ENCODE measurements at places on chromosomes 1 and 21. TPM values are rescaled to one million over a fixed set of nuclear protein-coding genes. Genes with fewer than 3 reads are reported as not detected.

Gene ITLN2
- total RNA-seq: 38.7 TPM

Gene MAP10
- 1.9 TPM for total RNA-seq

Gene OR10X1
- not detected for total RNA-seq

Gene DNALI1
- total RNA-seq: 25.1 TPM

DNA sequence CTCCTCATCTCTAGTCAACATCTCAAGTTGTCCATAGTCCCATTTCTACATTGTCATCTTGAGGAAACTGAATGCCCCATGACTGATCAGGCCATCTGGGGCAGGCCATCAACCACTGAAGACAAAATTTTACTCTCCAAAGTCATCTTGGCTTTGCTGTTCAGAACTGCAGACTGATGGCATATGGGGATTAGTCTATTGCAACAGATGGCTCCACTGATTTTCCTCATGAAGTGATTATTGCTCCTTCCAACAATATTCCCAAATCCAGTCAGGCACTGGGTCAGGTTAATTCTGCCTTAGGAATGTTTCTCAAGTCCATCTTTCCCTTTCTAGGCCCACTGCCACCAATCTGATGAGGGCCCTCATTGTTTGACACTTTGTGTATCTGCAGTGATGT, 101.7 kb downstream of the ESRRG start:
- DNase-seq: no peak

- DNase-seq: no peak
Measured at GRCh38 chr1:14296795-14297194, 301.7 kb upstream of the KAZN start.

DNA sequence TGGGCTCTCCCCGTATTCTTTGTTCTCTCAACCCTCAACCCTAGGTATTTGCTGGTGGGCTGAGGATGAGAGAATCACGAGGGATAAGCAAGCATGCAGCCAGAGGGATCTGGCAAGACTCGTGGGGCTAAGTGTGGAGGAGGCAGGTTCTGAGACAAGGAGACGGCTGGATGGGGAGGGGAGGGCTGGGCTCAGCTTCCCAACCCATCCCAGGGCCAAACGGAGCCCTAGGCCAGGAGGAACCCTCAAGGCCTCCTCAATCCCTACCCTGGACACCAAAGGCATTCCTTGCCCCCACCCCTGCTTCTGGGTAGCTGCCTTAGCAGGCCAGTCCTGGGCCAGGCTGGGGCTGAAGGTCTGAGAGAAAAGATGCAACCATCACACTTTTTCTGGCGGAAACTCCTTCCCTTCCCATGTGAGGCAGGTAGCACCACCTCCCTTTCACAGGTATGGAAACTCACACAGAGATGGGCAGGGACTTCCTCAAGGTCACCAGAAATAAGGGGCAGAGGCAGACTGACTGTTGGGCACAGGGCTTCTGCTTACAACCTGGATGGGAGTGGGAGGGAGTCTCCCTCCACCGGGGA, 6.2 kb downstream of the MEF2D start:
- DNase-seq: no peak

DNA sequence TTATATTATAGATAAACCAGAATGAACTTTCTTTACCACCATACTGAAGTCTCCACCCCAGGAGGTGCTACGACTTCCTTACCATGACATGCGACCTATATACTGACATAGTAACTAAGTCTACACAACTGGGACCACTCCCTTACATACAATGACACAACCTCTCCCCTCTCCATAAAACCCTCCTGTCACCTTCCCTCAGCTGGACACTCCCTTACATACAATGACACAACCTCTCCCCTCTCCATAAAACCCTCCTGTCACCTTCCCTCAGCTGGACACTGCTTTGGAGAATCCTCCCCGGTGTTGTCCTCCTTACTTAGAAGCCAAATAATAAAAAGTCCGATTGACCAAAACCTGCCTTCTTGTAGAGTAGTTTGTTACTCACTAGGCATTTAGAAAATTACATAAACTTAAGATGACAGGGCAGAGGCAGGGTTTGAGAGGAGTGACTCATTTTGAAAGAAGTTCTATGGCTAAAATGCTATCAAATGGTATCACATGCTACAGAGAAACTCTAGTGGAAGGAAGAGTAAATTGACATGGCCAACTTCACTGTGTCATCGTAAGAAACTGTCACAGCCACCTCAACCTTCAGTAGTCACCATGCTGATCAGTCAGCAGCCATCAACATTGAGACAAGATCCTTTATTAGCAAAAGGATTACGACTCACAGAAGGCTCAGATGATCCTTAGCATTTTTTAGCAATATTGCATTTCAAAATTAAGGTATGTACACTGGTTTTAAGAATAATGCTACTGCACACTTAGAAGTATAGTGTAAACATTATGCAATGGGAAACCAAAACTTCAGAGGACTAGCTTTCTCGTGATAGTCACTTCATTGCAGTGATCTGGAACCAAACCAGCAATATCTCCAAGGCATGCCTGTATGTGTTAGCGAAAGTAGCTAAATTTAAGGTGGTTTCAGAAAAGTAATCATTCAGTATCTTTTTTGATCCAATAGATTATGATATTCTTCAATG, 56.4 kb downstream of the AHCTF1 start:
- no peak for DNase-seq

- no peak for DNase-seq
Measured at GRCh38 chr1:151841141-151841540, 1.5 kb upstream of the C2CD4D start.

- DNase-seq: no peak
Measured at GRCh38 chr1:63063367-63063766, 259.0 kb upstream of the FOXD3 start.

DNA sequence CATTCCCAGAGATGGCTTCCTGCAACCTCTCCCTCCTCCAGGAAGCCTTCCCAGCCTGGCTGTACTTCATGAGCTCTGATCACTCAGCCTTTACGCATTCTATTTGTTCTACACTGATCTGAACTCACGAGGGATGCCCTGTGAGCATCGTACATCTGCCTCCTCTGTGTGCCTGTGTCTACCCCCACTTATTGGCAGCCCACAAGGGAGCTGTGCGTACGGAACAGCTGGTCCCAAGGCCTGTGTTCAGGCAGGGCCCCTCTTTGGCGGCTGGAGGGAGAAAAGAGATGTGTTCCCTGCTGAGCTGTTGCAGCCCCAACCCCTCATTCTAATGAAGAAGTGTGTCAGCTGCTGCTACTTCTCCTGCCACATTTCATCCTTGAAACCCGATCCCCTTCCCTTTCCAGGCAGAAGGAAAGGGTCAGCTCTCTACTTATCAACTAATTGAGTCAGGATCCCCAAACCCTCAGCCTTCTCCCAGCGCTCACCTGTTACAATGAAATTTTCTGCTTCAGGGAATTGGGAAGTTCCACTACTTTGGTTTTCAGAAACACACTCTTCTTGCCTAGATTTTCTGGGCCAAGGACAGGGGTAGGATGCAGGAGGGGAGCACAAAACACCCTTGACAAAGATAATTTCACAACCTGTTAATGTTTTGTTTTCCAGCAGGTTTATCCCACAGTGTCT, 3.2 kb downstream of the INKA2 start:
- DNase-seq: no peak

All from upper lobe of left lung (tissue), 6 donors.